ENCODE measurements at places on chromosomes 13 and 19.
A peak's percentile ranks its signal among the peaks of the same experiment; 100 is the strongest.

- no peak for DNase-seq
Observed at GRCh38 chr19:48194844-48195830, 24.7 kb downstream of the ZSWIM9 start.

- no peak for DNase-seq
Observed at GRCh38 chr19:2542341-2543069, 66.6 kb downstream of the GADD45B start.

GRCh38 chr13:51550151-51550550 lies 34.1 kb upstream of the WDFY2 start:
- DNase-seq, result no peak

GRCh38 chr19:46670813-46671212 lies 9.8 kb upstream of the DACT3 start:
- DNase-seq, result no peak

GRCh38 chr19:7355151-7355820 lies 6.5 kb downstream of the ARHGEF18 start:
- DNase-seq, result no peak

- DNase-seq, result no peak
Observed at GRCh38 chr19:16400911-16401591, 70.7 kb downstream of the EPS15L1 start.

GRCh38 chr13:39699274-39699673 lies 43.8 kb downstream of the COG6 start:
- DNase-seq, result no peak

GRCh38 chr13:30763786-30764413 lies 28.6 kb downstream of the ALOX5AP start:
- DNase-seq, result no peak

GRCh38 chr19:55447421-55448174 lies 4.5 kb upstream of the SHISA7 start:
- no peak for DNase-seq

DNA sequence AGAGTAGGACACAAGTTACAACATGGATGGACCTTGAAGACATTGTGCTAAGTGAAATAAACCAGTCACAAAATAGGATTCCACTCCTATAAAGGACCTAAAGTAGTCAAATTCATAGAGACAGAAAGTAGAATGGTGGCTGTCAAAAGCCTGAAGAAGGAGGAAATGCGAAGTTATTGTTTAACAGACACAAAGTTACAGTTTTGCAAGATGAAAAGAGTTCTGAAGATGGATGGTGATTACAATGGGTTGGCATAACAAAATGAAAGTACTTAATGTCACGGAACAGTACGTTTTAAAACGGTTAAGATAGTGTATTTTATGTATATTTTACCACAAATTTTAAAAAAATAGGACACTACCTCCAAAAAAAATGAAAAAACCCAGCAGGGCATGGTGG lies 34.8 kb downstream of the FOXO1 start:
- no peak for DNase-seq

GRCh38 chr13:48782429-48782840 lies 128.7 kb downstream of the CYSLTR2 start:
- DNase-seq, result no peak

DNA sequence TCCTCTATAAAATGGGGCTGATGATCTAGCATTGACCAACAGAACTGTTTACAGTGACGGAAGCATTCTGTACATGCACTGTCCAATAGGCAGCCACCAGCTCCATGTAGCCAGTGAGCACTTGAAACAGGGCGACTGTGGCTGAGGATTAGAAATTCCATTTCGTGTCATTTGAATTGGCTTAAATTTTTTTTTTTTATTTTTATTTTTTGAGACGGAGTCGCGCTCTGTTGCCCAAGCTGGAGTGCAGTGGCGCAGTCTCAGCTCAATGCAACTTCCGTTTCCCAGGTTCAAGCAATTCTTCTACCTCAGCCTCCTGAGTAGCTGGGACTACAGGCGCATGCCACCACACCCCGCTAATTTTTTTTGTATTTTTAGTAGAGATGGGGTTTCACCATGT lies 3.0 kb downstream of the PRKCG start:
- DNase-seq, result no peak

GRCh38 chr13:48892688-48893075 lies 83.0 kb upstream of the FNDC3A start:
- DNase-seq, result no peak

DNA sequence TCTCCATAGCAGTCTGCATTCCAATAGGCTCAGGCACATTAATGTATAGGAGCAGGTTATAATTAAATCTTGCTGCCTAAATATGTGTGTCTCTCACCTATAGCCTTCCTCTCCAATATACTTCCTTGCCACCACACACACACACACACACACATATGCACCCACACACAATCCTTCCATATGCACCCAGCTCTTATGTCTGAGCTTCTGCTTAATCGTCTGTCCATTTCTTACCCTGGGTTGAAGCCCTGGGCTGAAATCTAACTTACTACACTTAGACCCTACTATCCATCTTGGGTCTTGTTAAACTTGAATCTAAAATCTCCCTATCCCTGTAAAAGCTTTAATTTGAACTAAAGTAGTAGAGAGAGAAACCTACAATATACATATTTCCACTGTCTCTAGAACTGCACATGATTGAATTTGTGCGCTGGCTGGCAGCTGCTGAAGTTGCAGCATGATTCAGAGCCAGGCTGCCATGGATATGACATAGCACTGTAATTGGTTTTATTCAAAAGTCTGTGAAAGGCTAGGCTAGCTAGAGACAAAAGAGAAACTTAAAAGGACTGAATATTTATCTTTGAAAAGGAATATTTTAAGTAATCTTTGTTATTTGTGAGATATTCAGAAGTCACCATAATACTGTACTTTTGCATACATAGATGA lies 25.7 kb upstream of the FREM2 start:
- no peak for DNase-seq

DNA sequence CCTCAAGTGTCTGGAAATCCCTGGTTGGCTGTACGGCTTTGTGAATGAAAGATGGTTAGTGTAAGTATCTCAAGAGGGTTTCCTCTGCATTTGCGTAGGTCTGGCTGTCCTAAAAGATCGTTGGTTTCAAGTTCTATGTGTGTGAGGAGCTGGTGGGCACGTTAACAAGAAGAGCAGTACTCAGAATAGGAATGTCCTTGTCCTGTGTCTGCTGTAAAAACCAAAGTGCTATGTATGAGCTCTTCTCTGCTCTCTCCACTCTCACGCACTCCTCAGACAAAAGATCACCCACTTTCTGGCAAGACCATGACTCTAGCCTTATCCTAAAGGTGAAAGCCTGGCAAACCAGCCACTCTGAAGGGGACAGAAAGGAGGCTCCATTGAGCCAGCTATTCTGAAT lies 39.1 kb downstream of the USP12 start:
- no peak for DNase-seq

DNA sequence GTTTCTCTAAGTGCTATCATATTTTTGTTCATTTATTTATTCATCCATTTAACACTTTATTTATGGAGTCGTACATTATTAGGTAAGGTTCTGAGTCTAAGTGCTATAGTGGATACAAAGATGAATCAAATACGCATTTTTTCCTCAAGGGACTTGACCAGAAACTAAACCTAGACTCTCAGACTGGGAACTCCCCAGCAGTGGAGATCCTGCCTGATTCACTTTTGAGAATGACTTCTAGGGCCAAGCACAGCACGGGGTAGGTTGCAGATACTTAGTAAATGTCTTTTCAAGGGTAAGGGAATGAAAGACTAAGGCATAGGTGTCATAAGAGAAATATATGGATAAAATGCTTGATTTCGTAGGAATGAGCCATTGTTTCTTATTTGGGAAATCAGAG lies 7.2 kb downstream of the DNAJC15 start:
- no peak for DNase-seq

DNA sequence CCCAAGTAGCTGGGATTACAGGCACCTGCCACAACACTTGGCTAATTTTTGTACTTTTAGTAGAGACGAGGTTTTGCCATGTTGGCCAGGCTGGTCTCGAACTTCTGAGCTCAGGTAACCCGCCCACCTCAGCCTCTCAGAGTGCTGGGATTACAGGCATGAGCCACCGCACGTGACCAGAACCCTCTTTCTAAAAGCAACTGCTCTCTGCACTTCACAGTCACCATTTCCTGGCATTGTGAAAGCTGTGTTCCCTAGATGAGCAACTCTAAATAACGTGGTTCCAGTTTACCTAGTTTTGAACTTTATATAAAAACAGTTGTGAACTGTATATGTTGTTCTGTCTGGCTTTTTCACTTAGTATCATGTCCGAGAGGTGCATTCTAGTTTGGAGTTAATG lies 152.9 kb downstream of the SIPA1L3 start:
- DNase-seq, result no peak

GRCh38 chr13:111005364-111005763 lies 90.5 kb upstream of the ANKRD10 start:
- DNase-seq, result no peak

- DNase-seq, result no peak
Observed at GRCh38 chr13:36907821-36908220, 12.2 kb downstream of the SMAD9 start.

DNA sequence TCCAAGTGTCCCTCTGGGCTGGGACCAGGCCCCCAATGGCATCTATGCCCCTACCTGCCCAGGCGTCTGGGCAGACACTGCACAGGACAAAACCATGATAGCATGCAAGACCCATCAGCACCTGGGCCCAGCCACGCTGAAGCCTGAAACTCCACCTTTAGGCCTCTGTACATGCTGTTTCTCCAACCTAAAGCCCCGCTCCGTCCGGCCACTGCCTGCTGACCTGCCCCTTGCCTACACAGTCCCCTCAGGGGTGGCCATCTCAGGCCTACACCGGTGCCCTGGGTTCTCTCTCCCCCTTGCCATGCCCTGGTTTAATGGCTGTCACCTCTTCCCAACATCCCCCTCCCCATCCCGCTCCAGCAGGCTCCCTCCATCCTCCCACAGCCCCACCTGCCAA lies 15.3 kb downstream of the GJA3 start:
- no peak for DNase-seq

GRCh38 chr19:4115818-4116385 lies 8.0 kb downstream of the MAP2K2 start:
- DNase-seq, result no peak

DNA sequence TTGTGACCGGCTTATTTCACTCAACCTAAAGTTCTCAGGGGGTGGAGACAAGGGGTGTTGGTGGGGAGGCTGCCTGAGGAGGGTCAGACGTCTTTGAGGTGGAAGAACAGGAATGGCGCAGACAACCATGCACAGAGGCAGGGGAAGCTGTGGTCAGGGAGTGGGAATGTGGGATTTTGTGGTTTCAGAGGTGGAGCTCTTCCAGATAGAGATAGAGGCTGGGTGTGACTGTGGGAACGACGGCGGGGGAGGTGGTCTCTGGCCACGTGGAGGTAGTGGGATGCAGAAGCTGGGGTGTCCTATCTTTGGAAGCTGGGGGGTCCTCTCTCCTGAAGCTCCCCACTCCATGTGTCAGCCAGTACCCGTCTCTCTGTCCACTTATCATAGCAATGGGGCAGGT lies 7.8 kb upstream of the KLK14 start:
- DNase-seq, result no peak

DNA sequence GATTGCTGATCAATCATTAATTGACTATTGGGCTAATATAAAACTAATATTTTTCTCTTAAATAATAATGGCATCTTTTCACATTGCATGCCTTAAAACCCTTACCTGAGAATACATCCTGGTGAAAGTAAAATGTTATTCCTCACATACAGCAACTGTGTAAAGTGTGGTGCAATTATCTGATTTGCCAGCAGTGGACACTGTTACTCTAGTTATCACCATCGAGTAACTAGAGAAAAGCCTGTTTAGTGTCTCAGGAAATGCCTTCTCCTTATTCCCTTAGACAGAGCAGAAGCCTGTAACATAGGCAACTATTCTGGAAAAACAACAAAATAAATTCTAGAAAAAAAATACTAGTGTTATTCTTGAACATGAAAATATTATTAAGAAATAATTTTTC lies 459.8 kb downstream of the FGF14 start:
- DNase-seq, result no peak

DNA sequence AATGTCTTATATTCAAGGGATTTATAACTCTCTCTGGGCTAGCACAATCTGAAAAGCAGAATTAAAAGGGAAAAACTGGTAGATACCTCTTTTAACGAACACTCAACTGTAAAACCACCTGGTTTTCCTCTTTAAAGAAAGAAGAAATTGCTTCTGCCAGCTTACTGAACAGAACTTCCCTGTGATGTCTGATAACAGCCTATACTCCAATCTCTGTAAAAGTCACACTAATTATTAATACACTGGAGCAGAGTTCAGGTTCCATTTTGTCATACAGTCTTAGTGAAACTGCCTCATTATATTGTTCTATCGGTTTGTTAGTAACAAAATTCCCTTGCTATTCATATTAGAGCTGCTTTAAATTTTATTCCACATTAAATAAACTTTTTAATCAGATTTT lies 251.0 kb upstream of the STARD13 start:
- no peak for DNase-seq

DNA sequence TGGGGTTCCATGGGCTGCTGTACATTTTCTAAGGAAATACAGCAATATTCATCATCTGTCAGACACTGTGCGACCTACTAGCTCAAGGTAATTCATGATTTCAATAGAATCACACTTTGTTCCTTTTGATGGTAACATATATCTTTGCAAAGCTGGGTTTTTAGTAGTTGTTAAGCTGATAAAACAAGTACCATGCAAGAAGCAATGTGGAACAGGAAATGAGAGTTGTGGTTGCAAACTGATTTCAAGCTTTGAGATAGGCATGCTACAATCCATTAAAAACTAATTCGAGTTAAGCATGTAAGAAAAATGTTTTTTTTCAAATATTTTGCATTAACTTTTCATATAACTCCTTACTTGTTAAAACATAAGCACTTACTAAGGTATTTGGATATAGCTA lies 6.8 kb upstream of the MBNL2 start:
- DNase-seq, result no peak

GRCh38 chr19:46944123-46944748 lies 75.4 kb upstream of the NPAS1 start:
- no peak for DNase-seq

- DNase-seq, result peak; percentile 77
Observed at GRCh38 chr19:35153701-35154524, 622 bp upstream of the FXYD5 start.

DNA sequence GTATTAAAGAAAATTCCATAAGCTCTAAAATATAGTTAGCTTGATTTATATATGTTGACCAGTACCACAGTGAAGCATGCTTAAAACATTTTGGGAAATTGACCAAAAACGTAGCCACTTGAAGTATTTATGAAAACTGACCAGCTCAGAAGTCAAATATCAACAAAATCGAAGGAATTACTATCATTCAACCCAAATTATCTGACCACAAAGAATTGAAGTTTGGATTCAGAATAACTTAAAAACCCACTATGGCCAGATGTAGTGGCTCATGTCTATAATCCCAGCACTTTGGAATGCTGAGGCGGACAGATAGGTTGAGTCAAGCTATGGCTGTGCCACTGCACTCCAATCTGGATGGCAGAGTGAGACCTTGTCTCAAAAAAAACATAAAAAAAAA lies 31.9 kb downstream of the GPALPP1 start:
- DNase-seq, result no peak

DNA sequence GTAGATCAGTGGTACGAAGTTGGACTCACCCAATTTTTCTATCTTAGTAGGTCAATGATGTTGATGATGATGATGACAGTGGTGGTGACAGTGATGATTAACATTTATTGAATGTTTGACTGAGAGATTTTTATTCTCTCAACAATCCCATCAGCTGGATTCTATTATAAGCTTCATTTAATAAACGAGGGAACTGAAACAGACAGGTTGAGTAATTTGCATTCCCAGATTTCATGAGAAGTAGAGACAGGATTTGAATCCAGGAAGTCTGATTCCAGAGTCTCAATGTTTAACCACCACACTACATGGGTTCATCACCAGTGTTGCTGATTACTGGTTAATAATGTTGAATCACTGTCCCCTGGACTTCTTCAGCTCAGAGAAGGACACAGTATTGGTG lies 168.9 kb downstream of the FLT1 start:
- no peak for DNase-seq

- DNase-seq, result peak; percentile 66
Observed at GRCh38 chr19:41795031-41795461, 1.3 kb upstream of the CEACAM3 start.
